D721Med (cell line): ENCODE measurements at places on chromosomes 7 and 10.

- no peak for DNase-seq
Observed at GRCh38 chr10:50422259-50422658, 170.9 kb upstream of the ASAH2 start.

DNA sequence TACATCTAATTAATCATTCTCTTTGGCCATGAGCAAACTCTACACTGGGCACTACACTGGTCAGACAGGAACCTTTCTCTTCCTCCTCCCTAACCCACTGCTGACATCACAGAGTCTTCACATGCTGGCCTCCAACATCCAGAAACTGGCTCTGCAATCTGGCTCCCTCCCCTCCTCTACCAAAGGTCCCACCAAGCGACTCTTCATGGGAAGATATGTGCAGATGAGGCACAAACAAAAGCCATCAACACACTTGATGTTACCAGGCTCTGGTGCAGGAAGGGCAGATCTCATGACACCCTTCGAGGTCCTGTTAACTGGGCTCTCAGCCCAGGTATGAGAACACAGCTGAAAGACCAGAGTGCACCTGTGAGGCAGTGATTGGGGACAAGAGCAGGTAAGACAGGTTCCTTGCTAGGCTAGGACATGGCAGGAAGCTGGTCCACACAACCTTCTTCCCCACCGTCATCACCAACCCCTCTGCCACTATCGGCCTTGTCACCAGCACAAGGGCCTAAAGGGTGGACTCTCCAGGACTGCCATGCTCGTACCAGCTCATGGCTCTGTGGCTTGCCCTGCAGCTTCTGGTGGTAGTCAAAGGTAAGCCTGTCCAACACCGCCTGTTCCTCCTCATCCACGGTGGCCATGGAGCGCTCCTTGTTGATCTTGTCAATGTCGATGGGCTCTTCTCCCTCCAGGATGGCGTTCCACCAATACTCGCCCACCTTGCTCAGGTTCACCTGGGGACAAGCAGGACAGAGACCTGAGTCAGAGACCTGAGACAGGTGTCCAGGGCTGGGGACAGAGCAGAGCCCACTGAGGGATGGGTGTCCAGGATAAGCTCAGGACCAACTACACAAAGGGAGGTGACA is 66.6 kb upstream of the CAMK2B start:
- DNase-seq = no peak

DNA sequence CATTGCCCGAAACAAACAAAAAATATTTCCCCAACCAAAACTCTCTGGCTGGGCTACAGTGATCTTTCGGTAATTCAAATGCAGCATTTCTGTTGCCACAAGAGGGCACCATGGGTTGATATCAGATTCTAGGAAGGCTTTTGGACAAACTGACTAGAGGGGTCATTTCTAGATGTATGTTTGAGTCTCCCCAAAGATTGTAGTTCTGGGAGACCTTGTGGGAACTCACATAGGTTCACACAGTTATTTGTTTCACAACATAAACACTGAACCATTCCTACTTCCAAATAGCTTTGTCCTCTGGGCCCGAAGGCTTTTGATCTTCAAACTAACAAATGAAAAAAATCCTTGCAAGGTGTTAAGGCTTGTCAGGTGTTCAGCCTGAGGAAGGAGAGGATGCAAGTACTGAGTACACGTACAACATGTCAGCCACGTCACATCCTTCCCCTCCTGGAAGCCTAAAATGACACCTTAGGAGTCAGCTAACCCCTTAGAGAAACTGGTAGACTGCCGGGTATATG is 37.0 kb upstream of the IL15RA start:
- no peak for DNase-seq

GRCh38 chr10:123938890-123939289 is 47.3 kb upstream of the CPXM2 start:
- DNase-seq = no peak

GRCh38 chr10:125235093-125236069 is 75.0 kb upstream of the CTBP2 start:
- no peak for DNase-seq

GRCh38 chr7:70132852-70133690 is 534.8 kb downstream of the AUTS2 start:
- DNase-seq = no peak

GRCh38 chr7:43823941-43824340 is 45.4 kb downstream of the MRPS24 start:
- DNase-seq = no peak

DNA sequence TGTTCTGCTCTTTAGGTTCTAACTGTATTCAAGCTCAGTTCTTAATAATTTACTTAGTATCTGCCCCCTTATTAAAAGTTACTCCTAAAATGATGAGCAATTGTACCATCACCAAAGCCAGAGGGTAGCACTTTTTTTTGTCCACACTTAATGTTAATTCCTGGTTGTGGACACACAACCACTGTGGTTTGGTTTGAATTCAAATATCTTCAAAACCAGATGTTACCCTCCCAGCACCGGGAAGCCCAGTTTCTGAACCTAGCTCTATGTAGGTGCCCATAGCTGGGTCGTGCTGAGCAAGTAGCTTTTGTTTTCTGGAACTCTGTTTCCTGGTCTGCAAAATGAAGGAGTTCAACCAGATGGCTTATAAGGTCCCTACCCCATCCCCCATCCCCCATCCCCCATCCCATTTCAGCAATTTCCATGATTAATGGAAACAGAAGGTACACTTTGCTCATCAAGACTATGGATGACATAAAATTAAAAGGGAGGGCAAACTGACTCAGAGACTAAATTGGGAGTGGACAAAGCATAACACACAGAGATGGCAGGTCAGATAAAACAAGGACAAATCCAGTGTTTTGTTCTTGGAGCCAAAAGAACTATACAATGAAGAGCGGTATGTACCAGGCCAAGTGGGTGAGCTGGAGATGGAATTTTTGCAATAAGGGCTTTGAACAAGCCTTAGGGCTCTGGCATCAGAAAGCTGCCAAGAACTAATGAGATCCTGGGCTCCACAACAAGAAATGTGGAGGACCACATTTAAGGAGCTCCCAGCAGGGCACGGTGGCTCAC is 56.7 kb downstream of the DLG5 start:
- DNase-seq = no peak

DNA sequence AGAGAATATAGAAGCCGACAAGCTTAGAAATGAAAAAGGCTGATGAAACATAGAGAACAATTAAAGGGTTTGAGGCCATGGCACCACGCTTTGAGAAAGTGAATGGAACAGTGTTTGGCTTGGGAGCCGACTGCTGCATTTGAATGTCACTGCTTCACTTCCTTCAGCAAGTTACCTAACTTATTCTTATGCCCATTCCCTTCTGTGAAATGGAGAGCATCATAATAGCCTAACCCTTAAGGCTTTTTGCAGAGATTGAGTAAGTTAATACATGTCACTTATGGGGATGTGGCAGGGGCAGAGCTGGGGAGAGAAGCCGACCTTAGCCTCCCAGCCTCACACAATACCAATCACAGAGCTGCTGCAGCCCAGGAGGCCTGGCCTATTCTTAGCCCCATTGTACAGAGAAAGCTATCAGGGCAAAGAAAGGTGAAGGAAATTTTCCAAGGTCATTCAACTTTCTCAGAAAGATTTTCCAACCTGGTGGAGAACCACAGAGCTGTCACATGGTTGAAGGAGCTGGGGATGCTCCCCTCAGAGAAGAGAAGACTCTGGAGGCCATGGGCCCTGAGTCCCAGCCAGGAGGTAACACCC is 186.0 kb upstream of the GDF10 start:
- DNase-seq = no peak

GRCh38 chr7:151317936-151318335 is 23.7 kb upstream of the NUB1 start:
- no peak for DNase-seq

- DNase-seq = no peak
Observed at GRCh38 chr7:33965183-33965744, 59.9 kb downstream of the BMPER start.
